ENCODE measurements at places on chromosomes 11 and 22.

DNA sequence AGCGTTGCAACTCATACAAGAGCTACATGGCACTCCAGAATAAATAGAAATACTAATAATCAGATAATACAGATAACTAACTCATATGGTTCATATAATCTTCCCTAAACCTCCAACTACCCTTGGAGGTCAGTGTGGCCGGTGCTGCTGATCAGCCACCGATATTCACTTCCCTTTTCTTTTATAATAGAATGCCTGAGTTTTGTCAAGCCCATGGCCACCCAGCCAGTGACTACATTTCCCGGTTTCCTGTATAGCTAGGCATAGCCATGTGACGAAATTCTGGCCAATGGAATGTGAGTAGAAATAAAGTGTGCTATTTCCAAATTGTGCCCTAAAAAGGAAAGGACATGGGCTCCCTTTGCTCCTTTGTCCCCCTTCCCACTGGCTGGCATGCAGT is 5.9 kb upstream of the CAT start:
- no peak for DNase-seq

DNA sequence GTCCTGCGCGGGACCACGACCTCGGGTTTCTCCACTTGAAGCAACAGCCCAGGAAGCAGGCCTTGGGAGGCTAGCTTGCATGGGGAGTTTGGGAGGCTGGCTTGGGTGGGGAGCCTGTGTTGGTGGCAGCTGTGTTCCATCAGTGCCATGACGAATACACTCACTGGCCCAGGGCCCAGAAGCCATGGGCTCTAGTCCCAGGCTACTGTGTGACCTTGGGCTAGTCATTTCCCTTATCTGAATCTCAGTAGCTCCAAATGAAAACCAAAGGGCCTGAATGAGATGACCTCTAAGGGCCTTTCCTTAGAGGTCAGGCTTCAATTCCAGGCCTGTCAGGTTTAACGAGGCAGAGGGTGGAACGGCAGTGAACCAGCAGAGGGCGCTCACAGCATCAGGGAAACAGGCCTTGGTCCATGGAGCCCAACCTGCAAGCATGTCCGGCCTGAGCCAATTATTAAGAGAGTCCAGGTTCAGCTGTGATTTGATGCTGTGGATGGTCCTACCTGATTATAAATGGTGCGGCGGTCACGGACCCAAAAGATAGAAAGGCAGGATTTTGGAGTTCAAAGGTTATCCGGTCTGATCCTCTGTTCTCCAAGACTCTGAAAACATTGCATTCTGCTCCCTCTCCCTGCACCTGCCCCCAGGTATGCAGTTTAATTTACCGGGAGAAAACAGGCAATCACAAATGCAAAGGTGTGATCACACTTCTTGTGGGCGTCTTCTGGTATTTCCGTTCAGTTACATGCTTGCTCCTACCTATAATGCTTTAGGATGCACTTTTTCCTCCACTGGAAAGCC is 15.9 kb downstream of the PTPN5 start:
- peak; percentile 68 for DNase-seq

- DNase-seq: no peak
Measured at GRCh38 chr11:92671081-92671480, 298.4 kb upstream of the MTNR1B start.

DNA sequence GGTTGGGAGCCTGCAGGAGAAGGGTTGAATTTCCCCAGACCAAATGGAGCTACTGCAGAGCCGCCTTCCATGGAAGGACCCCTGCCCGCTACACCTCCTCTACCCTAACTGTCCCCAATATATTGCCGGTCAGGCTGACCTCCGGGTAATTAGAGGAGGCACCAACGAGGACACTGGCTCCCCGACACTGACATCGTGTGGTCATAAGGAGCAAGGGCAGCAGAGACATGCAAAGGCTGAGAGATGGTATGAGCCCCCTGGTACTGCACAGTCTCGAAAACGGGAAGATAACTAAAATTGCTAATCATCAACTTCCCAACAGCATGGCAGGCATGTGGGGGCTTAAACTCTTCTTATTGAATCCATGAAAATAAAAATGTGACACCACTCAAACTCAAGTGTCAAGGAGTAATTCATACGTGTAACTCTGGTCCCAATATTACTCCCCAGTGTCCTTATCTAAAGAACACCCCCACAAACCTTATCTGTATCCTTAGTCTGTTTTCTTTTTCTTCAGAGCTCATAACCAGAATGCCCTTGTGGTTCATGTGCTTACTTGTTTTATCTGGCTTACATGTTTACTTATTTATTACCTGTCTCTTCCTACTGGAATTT is 4.4 kb downstream of the CAVIN3 start:
- no peak for DNase-seq

- DNase-seq: no peak
Measured at GRCh38 chr11:30411383-30411782, 88.5 kb downstream of the ARL14EP start.

GRCh38 chr11:104524254-104524653 is 360.3 kb upstream of the PDGFD start:
- DNase-seq: no peak

DNA sequence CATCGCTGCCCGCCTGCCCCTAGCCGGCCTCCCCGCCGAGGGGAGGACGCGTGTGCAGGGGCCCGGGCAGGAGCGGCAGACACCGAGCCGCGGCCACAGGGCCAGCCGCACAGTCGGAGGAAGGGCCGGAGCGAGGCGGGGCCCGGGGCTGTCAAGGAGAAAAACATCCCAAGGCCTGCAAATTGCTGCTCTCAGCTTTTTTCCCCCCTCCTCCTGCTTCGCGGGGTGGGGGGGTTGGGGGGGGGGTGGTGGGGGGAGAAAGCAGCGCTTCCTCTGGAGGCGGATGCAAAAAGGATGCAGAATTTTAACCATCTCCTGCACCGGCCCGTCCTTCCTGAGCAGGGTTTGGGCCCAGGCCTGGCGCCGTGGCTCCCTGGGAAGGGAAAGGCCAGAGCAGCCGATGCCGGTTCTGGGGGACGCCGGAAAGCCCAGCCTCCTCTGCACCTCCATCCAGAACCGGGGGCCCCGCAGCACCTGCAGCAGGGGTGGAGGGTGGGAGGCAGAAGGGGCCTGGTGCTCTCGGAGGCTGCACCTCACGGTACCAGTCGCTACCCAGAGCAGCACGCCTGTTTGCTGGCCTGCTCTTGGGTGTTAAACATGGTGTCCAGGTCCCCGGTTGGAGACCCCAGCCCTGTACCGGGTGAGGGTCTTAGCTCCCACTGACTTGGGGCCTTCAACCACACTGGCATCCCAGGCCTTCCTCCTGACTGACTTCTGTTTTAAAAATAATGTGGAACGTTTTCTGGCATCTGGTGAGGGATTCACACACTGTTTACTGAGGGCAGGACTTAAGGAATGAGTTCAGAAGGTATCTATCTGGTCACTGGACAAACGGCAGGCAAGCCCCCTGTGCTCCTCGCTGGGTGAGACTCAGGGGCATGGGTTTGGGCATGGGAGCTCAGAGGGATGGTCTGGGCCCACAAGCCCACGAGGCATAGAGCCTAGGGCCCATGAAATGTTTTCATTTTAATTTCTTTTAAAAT is 77.4 kb upstream of the WNT7B start:
- DNase-seq: no peak

- no peak for DNase-seq
Measured at GRCh38 chr11:66286699-66287098, 2.2 kb downstream of the YIF1A start.

- DNase-seq: no peak
Measured at GRCh38 chr11:30150425-30150824, 80.4 kb upstream of the FSHB start.

- no peak for DNase-seq
Measured at GRCh38 chr11:94678236-94678635, 89.9 kb upstream of the AMOTL1 start.

- no peak for DNase-seq
Measured at GRCh38 chr11:1435820-1436467, 46.2 kb downstream of the BRSK2 start.

DNA sequence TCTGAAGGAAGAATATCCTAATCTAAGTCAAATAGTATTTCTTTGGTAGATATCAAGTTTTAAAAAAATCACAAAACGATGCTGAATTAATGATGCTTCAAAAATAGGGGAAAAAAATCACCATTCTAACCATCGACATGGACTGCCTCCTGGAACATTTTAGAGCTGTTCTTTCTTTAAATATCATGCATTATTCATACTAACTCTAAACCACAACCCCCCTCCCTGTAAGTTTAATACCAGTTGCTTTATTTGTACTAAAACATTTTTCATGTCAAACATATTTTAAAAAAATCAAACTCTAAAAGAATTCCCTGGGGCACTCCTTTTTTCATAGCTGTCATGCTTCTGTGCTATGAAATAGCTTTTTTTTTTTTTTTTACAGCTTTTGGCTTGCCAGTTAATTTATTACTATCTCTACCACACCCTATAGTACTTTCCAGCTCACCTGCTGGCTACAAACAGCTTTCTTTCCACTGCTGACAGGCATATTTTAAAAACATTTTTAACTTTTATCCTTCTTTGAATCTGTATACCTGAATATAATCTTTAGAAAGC is 256.9 kb downstream of the SOX6 start:
- DNase-seq: no peak

- no peak for DNase-seq
Measured at GRCh38 chr22:44260216-44261035, 52.3 kb downstream of the SHISAL1 start.

DNA sequence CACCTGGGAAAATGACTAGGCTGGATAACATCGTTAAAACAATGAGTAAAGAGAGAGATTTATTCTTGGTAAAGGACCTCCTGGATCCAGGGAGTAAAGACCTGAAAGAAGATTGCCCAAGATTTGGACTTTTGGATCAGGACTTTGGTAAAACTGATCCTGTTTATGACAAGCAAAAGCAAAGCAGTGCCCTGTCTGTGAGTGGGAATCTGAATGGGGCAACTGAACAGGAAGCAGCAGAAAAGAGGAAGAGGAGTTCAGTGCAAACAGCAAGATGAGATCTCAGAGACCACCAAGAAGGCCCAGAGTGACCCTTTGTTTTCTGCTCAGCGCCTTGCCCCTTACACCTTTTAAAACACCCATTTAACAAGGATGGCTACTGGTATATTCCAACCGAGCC is 122.0 kb downstream of the VPREB1 start:
- no peak for DNase-seq

- no peak for DNase-seq
Measured at GRCh38 chr11:1005928-1006327, 30.6 kb downstream of the MUC6 start.

DNA sequence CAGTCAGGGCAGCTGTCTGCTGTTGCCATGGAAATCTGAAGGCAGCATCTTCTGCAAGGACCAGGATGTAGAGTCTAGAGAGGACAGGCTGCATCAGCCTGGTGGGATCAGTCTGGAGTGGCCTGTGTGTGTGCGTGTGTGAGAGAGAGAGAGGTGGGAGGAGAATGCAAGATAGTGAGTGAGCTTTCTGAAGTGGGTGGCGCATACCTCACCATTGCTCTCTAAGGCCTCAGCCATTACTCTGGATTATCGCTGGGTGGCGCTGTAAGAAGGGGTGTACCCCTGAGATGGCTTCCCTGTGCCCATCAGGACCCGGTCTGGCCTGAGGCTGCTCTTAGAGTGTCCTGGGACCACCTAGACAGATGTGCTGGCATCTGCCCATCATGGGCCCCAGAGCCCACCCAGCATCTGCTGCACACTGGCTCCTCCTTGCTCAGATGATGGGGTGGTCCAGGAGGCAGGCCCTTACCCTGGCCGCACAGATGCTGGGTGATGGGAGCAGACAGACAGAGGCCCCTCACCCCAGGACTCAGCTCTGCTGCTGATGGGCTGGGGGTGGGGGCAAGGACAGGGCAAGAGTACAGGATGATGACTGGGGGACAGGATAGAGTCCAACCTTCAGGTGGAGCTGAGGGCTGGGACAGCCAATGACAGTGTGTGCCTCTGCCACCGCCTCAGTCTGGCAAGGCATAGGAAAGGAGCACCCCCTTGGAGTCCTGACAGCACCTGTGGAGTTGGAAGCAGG is 25.7 kb upstream of the TUB start:
- DNase-seq: no peak

DNA sequence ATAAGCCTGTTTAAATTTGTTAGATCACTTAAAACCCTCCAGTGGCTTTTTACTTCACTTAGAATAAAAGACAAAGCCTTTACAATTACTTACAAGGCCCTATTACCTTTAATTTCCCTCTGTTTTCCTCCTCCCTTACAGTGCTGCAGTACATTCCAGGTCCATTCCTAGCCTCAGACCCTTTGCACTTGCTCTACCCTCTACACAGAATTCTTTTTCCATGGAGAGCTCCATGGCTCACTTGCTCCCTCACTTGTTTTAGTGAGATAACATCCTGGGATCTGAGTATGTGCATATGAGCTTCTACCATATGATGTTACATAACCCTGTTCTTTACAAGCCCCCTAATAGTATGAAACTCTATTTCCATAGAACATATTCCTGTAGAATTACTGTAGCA is 24.4 kb downstream of the ZNF214 start:
- no peak for DNase-seq

GRCh38 chr11:125690006-125690405 is 9.4 kb upstream of the ACRV1 start:
- no peak for DNase-seq

GRCh38 chr11:64455456-64456261 is 96.7 kb downstream of the RPS6KA4 start:
- DNase-seq: no peak

DNA sequence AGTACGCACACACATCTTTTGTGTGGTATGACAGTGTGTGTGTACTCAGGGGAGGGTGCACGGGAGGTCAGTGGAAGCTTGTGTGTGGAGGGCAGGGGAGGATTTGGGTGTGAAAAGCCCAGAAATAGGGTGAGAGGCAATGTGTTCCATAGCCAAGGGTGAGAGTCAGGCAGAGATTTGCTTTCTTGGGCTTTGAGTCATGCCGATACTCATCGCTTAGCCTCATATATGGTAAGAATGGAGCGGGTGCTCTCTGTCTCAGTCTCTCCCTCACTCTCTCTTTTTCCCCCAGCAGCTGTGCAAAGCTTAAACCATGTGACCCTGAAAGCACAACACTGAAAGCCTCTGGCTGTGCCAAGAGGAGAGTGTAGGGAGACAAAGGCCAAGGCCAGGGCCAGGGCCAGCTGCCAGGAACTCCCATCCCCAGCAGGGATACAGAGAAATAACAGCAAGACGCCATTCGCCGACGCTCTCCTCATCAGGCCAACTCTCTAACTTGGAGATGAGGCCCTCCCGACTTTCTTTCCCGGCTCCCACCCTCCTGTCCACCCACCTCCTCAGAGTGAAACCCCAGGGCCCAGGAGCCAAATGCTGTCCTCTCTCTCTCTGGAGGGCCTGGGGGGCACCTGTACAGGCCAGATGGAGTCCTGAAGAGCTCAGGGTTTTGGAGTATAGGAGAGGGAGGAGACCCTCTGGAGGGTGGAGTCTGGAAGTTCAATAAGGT is 20.3 kb upstream of the MICAL3 start:
- DNase-seq: no peak

GRCh38 chr22:44567846-44568493 is 69.9 kb upstream of the RTL6 start:
- DNase-seq: peak; percentile 10

Data from stimulated activated CD4-positive, alpha-beta T cell treated with anti-CD3 and anti-CD28 coated beads, Interleukin-15, amount 100 ng/mL, for 48 hours (primary cell).